ENCODE measurements at places on chromosomes 5 and 9. TPM values are rescaled to one million over a fixed set of nuclear protein-coding genes. Genes with fewer than 3 reads are reported as not detected.

DNA sequence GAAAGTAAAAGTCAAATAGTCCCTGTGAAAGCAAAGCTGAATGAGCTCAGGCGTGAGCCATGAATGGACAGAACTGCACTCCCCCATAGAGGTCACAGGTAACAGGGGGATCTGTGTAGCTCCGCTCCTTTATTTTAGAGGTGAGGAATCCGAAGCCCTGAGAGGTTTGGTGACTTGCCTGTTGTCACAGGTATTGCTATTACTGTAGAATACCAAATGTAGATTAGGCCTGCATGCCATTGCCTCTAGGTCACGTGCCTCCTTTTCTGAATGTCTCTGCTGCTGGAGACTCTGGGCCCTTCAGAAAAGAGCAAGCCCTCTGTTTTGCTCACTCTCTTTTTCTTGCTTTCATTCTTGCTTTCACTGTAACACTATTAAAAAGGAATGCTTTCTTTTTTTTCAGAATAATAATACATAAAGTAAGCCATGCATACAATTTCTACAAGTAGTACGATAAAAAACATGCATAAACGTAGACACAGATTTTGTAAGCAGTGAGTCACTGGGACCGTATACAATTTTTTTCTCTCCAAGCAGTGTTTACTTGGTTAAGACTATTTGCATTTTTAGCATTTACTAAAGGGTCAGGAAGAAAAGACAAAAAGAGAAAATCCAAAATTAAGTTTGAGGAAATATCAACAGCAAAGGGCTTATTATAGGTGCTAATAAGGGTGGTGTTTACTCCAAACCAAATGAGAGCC lies 568.7 kb upstream of the ADAMTS16 start:
- DNase-seq = no peak
- no peak overlapping the region for H3K4me3 ChIP-seq
- no peaks in the 10 kb centered on the region for H3K4me1 ChIP-seq

- no peak for DNase-seq
- H3K27ac ChIP-seq = no peak overlapping the region
- H3K4me3 ChIP-seq = no peak overlapping the region
Measured at GRCh38 chr9:4691795-4692194, 12.4 kb downstream of the CDC37L1 start.

ADAMTS19 gene
- total RNA-seq = 0.38 TPM

DNA sequence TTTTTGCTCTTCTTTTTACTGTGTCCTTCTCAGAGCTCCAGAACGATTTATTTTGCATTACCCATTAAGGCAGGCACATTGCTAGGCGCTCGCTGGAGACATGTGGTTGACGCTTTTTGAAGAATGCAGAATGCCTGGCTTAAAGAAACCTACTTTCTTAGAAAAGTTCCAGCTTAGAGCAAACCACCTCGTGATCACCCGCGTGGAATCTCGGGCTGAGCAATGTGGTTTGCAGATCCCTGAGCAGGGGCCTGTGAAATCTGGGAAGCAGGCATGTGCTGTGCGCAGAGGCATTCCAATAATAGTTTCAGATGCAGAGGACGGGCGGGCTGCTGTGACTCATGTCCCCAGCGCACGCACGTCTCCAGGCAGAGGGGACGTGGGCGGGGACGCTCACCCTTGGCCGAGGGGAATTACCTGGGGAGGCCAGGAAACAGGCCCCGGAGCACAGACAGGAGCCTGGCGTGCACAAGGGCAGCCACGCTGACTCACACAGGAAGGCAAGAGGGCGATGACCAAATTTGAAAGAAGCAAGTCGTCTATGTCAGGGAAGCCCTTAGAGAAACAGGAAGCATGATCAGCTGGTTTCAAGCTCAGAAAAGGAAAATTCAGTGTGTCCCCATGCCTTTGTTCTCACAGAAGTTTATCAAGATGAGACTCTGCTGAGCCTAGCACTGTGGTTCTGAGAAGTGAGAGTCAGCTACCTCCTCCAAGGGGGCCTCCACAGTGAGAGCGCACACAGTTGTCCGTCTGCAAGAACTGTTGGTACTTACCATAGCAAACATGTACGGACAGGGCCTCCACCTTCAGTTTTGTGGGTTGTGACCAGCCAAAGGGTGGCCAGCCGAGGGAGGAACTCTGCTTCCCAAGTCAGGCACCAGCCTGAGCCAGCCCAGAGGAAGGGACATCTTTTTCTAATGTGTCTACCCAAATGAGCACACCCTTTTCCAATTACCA lies 218.6 kb downstream of the PIK3R1 start:
- H3K4me1 ChIP-seq = peaks cover 28% of the 10 kb centered on the region
- H3K27ac ChIP-seq = peak overlapping the region; percentile 83
- H3K27me3 ChIP-seq = no peaks in the 10 kb centered on the region
- peak overlapping the region; percentile 48 for H3K4me3 ChIP-seq
- DNase-seq = peak; percentile 79

DNA sequence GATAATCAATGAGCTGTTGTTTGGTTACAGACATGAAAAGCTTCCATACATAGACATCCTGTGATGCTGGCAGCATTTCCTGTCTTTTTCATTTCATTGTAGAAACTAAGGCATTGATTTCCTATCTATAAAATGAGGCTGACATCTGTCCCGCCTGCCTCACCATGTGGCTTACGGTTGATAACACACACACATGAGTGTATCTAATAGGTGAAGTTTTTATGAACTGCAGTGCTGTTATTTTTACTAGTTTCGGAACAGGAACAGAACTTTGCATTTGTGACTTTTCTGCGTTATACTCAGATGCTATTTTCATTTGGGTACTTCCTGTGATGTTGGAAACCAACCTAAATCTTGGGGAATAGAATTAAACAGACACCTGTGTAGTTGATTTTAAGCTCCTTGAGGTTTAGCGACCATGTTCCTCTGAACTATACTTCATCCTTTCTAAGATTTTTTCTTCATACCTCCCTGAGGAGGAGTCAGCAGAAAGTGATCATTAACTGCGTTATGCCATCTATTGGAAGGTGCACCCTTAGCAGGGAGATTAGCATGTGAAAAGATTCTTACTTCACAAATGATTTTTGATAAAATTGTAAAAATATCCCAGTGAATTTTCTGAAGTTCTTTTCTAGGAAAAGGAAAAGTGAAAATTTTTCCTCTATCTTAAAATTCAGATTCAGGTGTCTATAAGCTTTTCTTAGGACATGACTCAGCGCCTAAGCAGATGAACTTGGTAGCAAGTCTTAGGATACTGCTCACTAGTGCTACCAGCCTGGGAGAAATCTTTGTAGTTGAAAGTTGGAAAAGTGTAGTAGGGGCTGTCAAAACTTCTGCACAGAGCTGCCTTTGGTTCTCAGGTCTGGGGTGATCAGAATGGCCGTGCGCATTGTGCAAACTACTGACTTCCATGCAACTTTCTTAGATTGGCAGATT lies 134.5 kb downstream of the TRIO start:
- H3K4me1 ChIP-seq = peaks cover 67% of the 10 kb centered on the region
- no peaks in the 10 kb centered on the region for H3K36me3 ChIP-seq
- H3K4me3 ChIP-seq = no peak overlapping the region
- no peaks in the 10 kb centered on the region for H3K27me3 ChIP-seq

DNA sequence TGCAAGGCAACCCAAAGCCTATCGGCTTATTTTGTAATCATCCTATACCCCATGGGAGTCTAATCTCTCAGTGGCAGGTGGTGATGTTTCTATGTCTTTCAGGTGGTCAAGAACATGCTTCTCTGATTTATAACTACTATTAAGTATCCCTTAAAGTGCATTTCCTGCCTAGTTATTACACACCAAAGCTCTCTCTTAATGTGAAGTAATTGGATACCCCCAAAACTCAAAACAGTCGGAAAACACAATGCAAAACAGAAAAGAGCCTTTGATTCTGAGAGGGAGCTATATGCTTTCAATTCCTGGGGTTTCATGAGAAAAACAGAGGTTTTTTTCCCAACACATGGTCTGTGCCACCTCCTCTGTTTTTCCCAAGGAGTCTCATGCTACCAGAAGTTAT lies 416.4 kb downstream of the CSNK1G3 start:
- no peaks in the 10 kb centered on the region for H3K4me1 ChIP-seq
- H3K36me3 ChIP-seq = no peaks in the 10 kb centered on the region
- no peak overlapping the region for H3K4me3 ChIP-seq
- H3K27me3 ChIP-seq = no peaks in the 10 kb centered on the region
- DNase-seq = no peak
- no peak overlapping the region for H3K27ac ChIP-seq

SPINK5 gene
- total RNA-seq = 0.47 TPM

PHF2 gene
- 27.4 TPM for total RNA-seq

GRCh38 chr9:38027714-38028113 lies 41.3 kb downstream of the SHB start:
- H3K27me3 ChIP-seq = no peaks in the 10 kb centered on the region
- no peak for DNase-seq
- no peaks in the 10 kb centered on the region for H3K36me3 ChIP-seq
- H3K4me3 ChIP-seq = no peak overlapping the region

DNA sequence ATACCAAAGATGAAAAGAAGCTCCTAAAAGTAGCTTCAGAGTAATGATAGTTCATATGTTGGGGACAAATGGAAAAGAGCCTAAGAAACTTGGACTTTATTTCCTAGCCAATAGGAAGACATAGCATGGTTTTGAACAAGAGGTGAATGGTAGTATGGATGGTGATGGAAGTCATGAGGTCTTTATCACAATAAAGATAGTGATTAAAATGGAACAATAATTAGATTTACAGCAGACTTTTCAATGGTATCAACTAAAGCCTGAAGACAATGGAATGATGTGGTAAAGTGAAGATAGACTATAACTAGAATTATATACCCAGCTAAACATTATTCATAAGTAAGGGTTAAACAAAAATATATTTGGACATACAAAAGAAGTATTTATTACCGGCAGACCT lies 131.2 kb downstream of the RAB3C start:
- no peak overlapping the region for H3K27ac ChIP-seq
- no peak for DNase-seq
- H3K4me3 ChIP-seq = no peak overlapping the region
- no peaks in the 10 kb centered on the region for H3K4me1 ChIP-seq
- no peaks in the 10 kb centered on the region for H3K36me3 ChIP-seq
- peaks cover 13% of the 10 kb centered on the region for H3K27me3 ChIP-seq

- no peak overlapping the region for H3K27ac ChIP-seq
- H3K4me3 ChIP-seq = no peak overlapping the region
- H3K27me3 ChIP-seq = peaks cover 10% of the 10 kb centered on the region
Measured at GRCh38 chr9:115034801-115035200, 83.2 kb downstream of the TNC start.

- H3K27ac ChIP-seq = no peak overlapping the region
- no peaks in the 10 kb centered on the region for H3K36me3 ChIP-seq
- H3K4me3 ChIP-seq = no peak overlapping the region
Measured at GRCh38 chr9:134390947-134391318, 64.7 kb downstream of the RXRA start.

GRCh38 chr9:131478421-131478868 lies 24.3 kb upstream of the POMT1 start:
- H3K4me1 ChIP-seq = peaks cover 66% of the 10 kb centered on the region
- peaks cover 99% of the 10 kb centered on the region for H3K36me3 ChIP-seq
- peak overlapping the region; percentile 84 for H3K27ac ChIP-seq
- no peaks in the 10 kb centered on the region for H3K27me3 ChIP-seq

FGFR4 gene
- total RNA-seq = 0.93 TPM

DNA sequence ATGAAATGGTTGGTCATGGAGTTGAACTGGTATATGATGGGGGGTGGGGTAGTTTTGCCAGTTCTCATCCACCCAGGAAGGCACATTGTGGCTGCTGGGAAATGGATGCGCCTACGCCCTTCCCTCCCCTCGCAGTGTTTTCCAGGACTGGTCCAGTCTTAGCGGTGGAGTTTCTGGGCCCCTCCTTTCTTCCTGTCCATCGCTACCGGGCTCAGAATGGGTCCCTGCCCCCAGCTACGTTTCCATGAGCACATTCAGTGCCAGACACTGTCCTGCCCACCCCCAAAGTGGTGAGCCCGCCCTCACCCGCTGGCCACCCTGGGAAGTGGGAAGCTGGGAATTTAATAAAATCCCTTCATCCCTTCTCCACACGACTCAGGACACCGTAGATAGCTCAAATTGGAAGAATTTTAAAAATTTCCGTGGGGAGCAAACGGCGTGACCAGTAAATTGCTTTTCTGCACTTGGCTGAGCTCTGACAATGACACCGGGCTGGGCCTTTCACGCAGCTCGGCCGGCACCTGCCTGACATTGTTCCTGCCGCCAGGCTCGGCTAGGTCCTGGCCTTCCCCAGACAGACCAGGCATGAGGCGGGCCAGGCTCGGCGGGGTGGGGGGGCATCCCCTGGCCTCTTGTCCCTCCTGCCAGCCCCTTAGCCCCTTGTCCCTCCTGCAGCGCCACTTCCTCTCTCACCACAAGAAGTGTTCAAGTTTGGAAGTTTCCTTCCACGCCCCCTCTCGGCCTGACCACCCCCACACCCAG lies 3.6 kb downstream of the FGF18 start:
- H3K4me3 ChIP-seq = peak overlapping the region; percentile 73
- H3K4me1 ChIP-seq = peaks cover 94% of the 10 kb centered on the region
- no peaks in the 10 kb centered on the region for H3K36me3 ChIP-seq
- DNase-seq = no peak
- peaks cover 11% of the 10 kb centered on the region for H3K27me3 ChIP-seq

DNA sequence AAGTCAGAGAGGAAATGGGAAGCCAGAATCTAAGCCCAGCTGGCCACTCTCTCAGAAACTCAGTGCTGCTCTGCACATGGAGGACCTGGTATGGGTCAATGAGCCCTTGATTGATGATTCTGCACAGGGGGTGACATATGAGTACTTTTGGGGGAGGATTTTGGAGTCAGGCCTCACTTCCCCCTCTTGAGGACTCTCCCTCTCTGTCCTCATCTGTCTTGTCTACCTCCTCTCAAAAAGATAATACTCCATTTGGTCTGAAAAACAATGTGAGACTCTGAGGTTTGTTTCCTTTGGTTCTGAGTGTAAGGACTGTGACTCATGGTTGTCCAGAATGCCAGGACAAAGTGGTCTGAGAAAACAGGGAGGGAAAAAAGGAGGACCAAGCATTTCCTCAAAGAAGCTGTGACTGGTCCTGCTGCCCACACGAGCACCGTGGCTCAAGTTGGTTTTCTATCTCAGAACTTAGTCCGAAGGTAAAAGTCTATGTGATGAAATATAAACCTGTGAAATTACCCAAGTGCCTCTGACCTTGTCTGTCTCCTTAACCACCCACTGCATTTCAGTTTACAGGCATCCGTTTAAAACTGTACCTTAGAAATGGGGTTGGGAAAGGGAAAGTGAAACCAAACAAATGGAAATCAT lies 11.1 kb downstream of the TTC39B start:
- peak overlapping the region; percentile 91 for H3K27ac ChIP-seq
- H3K4me3 ChIP-seq = peak overlapping the region; percentile 63
- no peaks in the 10 kb centered on the region for H3K27me3 ChIP-seq
- no peak for DNase-seq
- no peaks in the 10 kb centered on the region for H3K36me3 ChIP-seq
- peaks cover 27% of the 10 kb centered on the region for H3K4me1 ChIP-seq

Data from left ventricle myocardium inferior (tissue), 1 donor.